ENCODE measurements at places on chromosomes 2 and 18.

- no peak for DNase-seq
Observed at GRCh38 chr2:112906276-112906675, 4.7 kb upstream of the IL37 start.

- no peak for DNase-seq
Observed at GRCh38 chr2:64485961-64486360, 32.0 kb downstream of the LGALSL start.

GRCh38 chr2:208315081-208315788 is 49.2 kb downstream of the PIKFYVE start:
- no peak for DNase-seq

DNA sequence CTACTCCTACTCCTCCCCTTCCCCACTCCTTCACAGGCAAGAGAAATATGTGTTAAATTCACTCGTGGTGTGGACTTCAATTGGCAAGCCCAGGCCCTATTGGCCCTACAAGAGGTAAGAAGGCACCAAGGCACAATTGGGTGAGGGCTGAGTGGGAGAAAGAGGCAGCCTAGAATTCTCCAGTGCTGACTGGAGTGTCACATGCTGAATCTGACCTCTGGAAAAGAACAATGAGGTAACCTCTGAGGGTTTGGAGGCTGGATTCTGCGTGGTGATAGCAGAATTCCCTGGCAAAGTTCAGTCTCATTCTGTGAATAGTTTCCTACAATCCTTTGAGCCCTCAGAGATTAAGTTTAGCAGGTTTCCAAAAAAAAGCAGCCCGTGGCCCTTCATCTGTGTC is 6.9 kb downstream of the CENPA start:
- no peak for DNase-seq

DNA sequence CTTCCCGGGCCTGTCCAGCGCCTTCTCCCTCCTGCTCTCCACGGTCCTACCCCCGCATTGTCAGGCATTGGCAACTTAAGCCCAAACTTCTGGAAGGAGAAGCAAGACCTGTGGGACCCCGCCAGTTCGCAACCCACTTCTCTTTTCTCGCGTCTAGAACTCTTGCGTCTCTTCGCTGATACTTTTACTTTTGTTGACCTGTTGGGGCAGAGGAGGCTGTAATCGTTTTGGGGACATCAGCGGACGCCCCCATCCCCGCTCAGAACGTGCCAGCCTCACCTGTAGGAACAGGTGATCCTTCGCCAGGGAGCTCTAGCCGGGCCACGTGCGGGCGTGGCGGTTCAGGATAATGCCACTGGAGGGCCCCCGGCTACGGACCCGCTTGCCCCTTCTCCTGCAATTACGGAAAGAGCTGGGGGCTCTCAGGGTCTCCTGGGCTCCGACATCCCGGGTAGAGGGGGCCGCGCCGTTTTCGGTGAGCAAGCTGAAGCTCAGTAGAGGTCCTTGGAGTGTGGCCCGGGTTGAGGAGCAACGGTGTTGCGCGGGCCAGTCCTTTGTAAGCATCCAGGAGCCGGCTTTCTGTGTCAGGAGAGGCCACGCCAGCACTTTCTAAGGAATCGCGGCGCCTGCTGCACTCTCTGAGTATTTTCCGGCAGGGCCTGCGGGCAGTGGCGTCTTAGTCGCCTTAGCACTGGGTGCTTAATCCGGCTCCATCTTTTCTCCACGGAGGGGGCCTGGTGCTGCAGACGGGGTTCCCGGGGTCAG is 1.6 kb downstream of the MTCL1 start:
- no peak for DNase-seq

DNA sequence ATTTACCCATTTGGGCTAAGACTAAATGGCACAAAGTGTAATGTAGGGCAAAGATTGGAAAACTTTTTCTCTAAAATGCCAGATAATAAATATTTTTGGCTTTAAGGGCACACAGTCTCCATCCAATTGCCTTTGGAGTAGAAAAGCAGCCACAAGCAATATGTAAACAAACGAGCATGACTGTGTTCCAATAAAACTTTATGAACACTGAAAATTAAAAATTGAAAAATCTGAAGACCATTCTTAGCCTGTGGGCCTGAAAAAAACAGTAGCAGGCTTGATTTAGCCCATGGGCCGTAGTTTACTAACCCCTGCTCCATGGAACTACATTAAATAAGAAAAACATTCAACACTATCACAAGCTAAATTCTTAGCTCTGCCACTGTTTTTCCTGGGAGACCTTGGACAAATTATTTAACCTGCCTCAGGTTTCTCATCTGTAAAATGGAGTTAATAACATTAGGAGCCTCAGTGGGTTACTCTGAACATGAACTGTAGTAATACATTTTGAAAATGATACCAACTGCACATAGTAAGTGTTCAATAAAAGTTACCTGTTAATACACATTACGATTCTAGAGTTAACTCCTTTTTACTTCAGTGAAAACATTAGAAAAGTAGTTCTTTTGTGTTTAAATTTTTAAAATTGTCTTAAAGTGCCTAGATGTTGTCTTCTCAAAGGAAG is 1.3 kb downstream of the IFIH1 start:
- no peak for DNase-seq

DNA sequence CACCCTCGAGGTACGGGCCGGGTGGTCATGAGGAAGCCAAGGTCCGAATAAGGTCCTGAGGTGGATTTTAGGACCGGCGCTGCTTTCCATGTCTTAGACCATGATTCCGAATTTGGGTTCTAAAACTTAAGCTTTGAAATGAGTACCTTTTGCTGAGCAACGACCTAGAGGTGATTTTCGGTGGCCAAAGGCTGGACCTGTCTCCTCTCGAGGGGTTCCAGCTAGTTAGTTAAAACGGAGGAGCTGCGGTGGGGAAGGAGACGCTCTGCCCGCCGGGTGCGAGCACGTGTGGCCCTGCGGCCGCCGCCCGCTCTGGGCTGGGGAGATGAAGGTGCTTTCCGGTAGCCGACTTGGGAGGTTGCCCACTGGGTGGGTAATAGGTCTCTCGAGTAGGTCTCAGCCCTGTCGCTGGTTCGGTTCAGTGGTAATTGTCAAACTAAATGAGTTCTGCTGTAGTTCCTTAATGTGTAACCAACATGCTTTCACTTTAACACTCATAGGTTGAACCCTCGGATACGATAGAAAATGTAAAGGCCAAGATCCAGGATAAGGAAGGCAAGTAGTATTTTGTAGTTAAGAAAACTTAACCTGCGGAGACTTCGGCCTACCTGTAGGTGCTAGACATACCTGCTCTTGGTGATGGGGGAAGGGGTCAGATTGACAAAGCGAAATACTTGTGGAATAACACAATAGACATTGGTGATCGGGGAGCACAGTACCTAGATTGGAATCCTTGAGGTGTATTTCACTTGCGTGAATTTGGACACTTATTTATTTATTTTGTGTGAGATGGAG is 572 bp downstream of the RPS27A start:
- peak; percentile 38 for DNase-seq

DNA sequence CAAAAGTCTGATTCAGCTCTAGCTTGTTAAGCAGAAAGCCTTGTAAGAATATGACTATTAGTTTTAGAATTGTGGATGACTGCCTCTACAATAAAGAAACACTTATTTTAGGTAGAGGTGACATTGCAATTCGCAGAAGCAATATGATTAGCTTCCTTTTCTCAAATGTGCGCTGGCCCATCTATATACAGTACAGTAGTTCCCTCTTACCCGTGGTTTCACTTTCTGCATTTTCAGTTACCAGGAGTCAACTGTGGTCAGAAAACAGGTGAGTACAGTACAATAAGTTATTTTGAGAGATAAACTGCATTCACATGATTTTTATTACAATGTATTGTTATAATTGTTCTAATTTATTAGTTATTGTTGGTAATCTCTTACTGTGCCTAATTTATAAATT is 405.1 kb downstream of the GPD2 start:
- no peak for DNase-seq

DNA sequence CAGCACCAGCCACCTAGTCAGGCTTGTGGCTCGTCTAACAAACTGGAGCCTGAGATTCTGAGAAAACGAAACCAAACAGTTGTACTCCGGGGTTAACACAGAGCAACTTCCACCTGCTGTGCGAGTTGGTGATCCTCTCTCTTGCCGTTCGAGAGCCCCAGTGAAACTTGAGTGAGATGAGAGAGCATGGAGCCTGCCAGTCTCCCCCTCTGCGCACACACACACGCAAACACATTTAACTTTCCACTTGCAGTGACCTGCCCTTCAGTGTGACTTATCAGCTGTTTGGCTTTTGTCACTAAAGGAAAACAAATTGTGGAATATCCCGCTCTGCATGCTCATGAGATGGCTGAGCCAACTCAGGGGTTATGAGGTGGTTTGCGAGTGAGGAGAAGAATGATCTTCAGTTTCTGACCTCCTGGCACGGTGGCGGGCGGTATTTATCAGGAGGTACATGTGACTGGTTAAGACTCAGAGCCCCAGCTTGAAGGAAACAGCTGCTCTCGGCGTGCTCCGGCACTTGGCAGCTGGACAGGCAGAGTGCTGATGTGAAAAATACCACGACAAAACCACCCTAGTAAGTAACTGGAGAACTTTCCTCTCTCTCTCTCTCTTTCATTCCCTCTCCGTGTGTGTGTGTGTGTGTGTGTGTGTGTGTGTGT is at the start of gene RASGRP3:
Gene RASGRP3, plus strand, starts transcription at position 519 of the 662 bp plus-strand sequence. CDS start 38,488 bp downstream, outside the sequence.
- peak; percentile 80 for DNase-seq

- DNase-seq: no peak
Observed at GRCh38 chr18:39692367-39693015, 2126.9 kb upstream of the CELF4 start.

DNA sequence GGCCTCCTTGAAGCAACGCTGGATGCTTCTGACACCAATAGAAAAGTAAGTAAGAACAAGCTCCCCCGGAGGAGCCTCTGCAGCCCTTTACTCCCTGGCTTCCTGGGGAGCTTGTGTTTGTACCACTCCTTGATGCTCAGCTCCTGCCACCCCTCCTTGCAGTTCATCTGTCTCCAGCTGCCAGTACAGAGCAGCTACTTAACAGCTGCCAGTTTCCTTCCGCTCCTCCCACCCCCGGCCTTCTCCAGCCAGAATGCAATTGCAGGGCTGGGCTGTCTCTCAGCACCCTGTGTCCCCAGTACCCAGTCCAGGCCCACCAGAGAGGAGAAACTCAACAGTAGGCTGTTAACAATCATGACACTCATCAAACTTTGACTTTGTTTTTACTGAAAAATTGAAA is 109.4 kb downstream of the AOX1 start:
- no peak for DNase-seq

- no peak for DNase-seq
Observed at GRCh38 chr2:63902149-63902548, 60.5 kb downstream of the UGP2 start.

DNA sequence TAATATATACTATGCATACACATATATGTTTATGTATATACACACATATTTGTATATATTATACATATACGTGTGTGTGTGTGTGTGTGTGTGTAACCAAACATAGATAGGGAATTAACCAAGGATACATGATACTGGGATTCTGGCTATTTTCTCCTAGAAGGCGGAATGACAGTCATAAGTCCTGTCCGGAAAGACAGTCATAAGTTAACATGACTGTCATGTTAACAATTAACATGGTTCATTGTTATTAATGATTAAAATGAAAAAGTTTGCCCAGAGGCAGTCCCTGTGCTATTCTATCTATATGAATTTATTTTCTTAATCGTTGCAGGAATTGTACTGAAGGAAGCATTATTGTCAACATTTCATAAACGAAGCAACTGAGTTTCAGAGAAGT is 450.7 kb upstream of the NXPH2 start:
- no peak for DNase-seq
